ENCODE measurements at places on chromosomes 5 and 9.

- DNase-seq: no peak
Observed at GRCh38 chr9:19934301-19934871, 145.5 kb upstream of the SLC24A2 start.

DNA sequence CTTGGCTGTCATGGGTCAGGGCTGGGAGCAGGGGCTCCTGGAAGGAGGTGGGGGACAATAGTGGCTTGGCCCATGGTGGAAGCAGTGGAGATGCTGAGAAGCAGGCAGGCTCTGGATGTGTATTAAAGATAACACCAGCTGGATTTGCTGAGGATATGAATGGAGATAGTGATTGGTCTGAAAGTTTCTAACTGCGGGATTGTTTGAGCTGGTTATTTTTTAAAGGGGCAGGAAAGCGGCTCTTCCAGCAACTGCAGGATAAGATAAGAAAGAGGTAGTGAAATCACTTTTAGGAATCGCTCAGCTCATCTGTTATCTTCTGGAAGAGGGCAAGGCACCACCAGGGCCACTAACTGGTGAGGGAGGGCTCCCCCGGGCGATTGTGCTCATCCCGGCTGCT is 125.5 kb downstream of the TENT4A start:
- no peak for DNase-seq

GRCh38 chr5:163104464-163104863 is 332.9 kb upstream of the CCNG1 start:
- no peak for DNase-seq

DNA sequence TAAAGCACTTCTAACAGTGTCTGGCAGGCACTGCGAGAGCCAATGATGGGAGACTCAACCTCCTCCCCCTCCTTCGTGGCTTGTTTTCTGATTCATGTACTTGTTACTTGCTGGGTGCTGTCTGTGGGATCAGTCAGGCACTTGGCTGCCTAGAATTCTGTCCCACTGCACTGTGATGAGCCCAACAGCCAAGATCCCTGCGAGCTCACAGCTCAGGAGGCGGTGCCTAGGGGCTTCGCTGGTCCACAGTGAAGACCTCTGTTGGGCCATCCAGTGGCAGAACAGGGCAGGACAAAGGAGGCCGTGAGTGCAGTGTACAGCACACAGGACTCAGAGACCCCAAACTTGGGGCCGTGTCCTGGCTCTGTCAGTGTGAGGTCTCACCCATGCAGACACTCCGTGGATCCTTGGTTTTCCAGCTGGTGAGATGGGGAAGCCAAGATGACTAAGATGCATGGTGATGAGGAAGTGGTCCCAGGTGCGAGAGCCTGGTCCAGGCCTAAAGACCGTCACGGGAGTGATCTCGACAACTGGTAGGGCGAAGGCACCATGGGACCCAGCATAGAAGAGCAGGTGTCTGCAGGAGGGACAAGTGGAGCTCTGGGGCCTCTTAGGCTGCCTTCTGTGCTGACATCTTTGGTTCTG is 19.5 kb downstream of the MYMK start:
- no peak for DNase-seq

DNA sequence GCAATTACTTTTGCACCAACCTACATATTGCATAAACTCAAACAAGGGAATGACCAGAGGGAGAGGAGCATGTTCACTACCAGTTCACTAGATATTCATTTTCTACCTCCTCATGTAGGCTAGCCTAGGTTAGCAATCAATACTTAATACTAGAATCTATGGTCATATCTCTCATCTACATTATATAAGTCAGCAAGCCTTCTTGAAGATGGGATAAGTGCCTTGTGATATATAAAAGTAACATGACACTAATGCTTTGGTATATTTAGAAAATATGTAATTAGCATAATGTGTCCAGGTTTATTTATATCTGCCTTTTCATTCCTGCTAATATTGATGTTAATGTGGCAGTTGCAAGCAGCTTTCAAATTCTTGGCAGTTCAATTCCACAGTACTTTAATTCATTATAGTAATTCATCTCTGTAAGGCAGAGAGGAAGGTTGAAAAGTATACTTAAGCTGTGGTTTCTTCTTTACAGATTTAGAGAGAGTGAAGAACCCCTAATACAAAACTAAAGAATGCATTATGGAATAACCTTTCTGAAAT is 1613.2 kb upstream of the ACO1 start:
- no peak for DNase-seq

- DNase-seq: no peak
Observed at GRCh38 chr9:135592331-135592590, 30.7 kb downstream of the PAEP start.

DNA sequence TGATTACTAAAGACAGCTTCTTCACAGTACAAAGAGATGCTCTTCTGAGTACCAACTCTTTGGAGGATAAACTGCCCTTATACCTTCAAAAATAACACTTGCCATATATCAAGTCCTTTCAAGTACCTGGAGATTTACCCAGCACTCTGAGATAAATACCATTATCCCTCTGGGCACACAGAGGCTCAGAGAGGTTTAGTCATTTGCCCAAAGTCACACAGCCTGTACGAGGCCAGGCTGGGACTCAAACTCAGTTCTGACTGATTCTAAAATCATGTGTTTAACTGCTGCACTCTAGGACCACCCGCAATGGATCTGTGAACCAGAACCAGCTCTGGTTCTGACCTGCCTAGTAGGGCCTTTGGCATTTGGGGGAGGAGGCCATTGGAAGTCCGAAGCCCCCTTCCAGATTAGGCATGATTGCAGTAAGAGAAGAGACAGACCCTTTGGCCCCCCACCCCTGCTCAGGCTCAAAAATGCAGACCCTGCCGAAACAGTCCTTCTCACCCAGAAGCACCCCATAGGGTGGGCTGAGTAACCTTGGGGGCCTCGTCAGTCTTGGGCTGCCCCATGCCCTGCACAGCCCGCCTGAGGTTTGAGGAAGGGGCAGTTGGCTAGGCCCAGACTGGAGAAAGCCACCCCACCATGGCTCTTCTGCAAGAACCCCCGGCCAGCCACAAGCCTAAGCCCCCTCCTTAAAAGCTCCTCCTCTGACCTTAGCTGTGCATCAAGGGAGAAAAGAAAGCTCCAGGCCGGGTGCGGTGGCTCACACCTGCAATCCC is 32.8 kb upstream of the IL17B start:
- DNase-seq: no peak

DNA sequence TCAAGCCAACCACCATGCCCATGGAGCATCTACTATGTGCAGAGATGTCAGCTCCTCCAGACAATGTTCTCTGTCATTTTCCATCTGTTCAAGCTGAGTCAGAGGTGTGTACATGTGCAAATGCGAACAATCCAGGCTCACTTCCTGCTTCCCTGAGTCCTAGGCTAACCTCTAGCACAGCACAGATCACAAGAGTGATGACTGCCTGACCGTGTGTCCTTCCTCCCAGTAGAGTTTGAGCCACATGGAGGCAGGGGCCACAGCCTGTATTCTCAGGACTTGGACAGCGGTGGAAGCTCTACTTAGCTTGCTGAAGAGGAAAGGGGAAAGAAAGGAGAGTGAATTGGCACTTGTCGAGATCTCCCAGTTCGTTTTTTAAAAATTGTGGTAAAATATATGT is 87.2 kb downstream of the KCNIP1 start:
- no peak for DNase-seq

GRCh38 chr5:20832204-20833080 is 844.4 kb upstream of the CDH18 start:
- no peak for DNase-seq

DNA sequence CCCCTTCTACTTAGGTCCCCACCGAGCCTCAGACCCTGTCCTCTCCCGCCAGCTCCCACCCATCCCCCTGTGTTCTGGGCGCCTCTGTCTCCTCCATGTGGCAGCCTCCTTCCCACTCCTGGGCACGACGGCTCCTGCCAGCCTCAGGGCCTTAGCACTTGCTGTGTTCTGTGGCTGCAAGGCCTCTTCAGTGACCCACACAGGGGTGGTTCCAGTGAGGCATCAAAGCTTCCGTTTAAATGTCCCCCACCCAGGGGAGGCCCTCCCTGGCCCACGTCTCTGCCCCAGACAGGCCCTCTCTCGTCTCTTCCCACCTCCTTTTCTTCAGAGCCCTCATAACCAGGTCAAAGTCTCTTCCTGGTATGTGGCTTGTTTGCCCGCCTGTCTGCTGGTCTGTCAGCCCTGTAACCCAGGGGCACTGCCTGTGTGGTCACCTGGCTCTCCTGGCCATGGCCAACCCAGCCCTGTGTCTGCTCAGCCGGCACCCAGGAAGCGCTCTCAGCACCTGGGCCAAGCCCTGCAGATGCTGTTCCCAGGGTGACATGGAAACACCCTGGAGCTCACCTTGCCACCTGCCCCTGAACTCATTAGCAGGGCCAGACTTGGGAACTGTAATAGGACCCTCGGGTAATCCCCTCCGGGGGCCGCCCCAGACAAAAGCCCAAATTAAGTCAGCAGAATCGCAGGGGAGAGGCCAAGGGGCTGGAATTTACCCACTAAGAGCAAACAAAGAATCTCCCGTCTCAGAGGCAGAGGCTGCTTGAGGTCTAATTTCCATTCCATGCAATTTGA is 33.7 kb downstream of the LHX3 start:
- no peak for DNase-seq

DNA sequence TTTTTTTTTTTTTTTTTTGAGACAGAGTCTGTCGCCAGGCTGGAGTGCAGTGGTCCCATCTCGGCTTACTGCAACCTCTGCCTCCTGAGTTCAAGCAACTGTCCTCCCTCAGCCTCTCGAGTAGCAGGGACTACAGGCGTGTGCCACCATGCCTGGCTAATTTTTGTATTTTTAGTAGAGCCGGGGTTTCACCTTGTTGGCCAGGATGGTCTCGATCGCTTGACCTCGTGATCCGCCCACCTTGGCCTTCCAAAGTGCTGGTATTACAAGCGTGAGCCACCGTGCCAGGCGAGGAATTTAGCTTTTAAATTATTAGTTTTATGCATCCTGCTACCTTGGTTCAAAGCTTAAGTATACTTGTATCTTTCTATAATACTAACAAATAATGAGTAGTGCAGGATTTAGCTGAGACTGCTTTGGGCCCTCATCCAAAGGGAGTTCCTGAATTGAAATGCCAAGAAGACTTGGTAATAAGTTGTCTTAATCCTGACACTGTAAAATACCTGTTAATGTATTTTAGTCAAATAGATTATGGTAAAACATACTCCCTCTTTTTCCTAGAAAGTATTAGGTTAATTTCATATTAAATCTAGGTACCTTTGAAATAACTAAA is 5.0 kb downstream of the CDC42SE2 start:
- DNase-seq: no peak

DNA sequence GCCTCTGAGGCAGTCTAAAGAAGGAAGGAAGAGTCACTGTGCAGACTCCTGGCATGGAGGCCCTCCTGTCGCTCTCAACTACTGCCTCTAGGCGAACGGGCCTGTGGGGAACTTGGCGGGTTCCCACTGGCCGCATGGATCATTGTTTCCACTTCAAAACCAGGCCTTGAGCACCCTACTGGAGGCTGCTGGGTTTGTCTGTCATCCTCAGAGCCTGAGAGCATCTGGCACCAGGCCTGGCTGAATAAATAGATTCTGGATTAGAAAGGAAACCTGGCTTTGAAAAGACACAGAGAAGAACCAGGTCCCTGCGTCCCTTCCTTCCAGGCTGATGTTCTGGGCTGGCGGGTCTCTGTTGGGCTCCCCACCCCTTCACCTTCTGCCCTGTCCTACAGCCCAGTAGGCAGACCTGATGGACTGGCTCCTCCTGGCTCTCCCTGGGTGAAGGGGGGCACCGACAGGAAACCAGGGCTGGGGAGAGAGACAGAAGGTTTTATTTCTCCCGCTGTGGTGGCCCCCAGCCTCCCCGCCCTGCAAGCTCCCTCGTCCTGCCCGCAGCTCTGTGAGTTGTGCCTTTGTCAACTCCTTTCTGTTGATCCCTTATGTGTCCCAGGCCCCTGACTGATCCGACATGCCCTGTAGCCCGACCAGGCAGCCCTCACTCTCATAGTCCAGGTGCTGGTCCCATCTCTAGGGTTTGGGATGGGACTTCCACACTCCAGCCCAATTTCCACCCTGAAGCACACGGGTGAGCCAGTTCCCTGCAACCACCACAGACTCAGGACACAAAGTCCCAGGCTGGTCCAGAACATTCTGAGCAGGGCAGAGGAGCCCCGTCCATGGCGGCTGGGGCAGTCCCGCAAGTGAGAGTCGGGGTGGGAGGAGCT is 50.1 kb downstream of the ADAMTS2 start:
- no peak for DNase-seq

GRCh38 chr9:95574176-95574575 is 57.4 kb upstream of the PTCH1 start:
- DNase-seq: no peak

DNA sequence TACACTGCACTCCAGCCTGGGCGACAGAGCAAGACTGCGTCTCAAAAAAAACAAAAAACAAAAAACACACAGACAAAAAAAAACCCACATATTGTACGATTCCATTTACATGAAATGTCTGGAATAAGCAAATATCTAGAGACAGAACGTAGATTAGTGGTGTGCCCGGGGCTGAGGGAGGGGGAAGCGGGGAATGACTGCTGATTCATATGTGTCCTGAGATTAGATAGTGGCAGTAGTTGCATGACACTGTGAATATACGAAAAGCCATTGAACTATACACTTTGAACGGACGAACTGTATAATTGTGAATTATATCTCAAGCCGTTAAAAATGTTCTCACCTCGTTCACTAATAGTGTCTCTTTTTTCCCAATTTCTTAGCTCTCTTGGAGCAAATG is 23.9 kb downstream of the FGF1 start:
- DNase-seq: no peak

DNA sequence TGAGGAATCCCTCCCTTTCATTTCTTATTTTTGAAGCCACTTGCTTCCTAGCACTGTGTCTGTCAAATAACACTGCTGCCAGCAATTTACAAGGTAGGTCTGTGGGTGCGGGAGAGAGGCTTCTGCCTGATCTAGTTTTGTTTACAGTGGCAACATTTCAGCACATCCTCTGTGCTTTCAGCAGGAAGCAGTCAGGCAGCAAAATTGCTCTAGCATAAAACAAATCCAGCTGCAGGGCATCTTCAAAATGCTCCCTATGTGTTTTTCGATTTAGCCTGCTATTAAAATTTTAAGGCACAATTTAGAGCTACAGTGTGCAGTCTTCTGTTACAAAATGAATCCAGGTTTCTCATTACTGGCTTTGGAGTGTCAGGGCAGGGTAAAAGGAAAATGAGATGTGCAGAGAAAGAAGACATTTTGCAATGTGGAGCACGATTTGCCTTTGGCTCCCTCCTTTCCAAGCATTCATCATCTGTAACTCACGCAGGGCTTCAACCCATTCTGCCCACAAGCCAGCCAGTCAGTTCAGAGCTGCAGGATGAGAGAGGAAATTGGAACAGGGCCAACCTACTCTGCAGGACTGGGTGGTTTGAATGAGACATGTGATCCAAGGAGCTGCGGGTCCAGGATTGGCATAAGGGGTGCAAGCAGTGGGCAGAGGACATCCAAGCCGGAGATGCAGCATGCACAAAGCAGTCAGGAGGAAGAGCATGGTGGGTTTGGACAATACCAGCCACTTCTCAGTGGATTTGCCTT is 143.4 kb upstream of the APC start:
- DNase-seq: no peak
